ENCODE measurements at places on chromosomes 7 and 10.
A peak's percentile ranks its signal among the peaks of the same experiment; 100 is the strongest.

DNA sequence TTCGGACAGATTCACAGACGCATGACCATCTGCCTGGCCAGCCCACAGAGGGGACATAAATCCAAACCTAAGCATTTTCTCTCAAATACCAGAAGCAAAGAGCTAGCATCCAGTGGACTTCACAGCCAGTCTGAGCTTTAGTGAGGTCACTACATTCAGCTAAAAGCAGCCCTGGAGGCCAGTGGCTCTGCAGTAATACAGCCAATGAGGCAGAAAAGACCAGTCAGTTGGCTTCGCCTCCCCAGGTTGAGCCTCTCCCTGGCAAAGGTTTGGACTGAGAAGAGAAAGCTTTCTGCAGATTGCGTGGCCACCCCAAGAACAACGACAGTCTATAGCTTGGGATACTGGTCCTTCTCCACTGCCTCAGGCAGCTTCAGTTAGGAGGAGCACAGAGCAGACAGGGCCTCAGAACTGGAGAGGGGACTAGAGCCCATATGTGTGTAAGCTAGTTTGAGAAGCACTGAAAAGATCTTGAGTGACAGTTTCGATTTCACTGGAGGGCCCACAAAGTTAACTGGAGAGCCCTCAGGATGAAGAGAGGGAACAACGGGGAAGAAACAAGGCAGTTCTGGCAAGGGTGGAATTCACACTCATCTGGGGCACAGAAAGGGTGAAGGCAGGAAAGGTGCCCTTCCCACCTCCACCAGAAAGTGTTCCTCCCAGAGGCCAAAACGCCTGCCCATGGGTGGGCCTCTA is 3.8 kb downstream of the WDR91 start:
- no peak for DNase-seq

GRCh38 chr10:37992083-37992482 is 15.6 kb upstream of the ZNF25 start:
- no peak for DNase-seq

- no peak for DNase-seq
These were observed 5.8 kb upstream of the NCOA4 start for GRCh38 chr10:46035923-46036849.

GRCh38 chr7:32673275-32673983 is 178.1 kb downstream of the AVL9 start:
- no peak for DNase-seq

GRCh38 chr10:11551916-11552602 is 59.4 kb downstream of the USP6NL start:
- peak; percentile 93 for DNase-seq

- no peak for DNase-seq
These were observed 164.1 kb downstream of the PTEN start for GRCh38 chr10:88027570-88027969.

- DNase-seq, result no peak
These were observed 19.9 kb downstream of the FAM241B start for GRCh38 chr10:69649786-69650550.

DNA sequence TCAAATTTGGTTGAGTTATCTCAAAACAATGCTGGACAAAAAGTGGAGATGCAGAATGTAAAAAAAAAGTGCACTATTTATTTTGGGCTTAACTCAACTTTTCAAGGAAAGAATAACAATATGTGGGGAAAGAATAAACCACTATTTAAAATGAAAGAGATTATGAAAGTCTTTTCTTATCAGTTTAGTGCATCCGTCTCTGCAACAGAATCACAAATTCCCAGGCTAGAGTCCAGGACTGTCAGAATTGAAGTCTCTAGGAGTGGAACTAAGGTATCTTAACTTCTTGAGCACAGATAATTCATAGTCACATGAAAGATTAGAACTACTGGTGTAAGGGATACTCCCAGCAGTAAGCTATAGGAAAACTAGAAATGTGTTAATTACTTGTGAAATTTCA is 1200.3 kb upstream of the LRRN3 start:
- DNase-seq, result peak; percentile 2

DNA sequence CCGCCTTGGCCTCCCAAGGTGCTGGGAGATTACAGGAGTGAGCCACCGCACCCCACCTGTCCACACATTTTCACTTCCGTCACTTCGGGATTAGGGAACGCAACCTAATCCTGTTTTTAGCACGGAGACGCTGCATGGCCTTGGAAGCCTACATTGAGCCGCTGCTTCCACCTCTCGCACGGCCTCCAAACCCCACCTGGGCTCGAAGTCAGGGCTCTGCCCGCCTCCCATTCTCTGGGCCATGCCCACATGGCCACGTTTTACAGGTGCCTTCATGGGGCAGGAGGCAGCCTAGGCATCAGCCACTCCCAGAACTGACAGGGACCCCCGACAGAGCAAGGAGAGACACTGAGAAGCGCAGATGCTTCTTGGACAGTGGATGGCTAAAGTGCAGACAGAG is 100.6 kb downstream of the OAT start:
- DNase-seq, result no peak

GRCh38 chr10:124674768-124675222 is 69.4 kb downstream of the FAM53B start:
- no peak for DNase-seq

- DNase-seq, result no peak
These were observed 379.8 kb downstream of the GRID1 start for GRCh38 chr10:85986777-85987176.

DNA sequence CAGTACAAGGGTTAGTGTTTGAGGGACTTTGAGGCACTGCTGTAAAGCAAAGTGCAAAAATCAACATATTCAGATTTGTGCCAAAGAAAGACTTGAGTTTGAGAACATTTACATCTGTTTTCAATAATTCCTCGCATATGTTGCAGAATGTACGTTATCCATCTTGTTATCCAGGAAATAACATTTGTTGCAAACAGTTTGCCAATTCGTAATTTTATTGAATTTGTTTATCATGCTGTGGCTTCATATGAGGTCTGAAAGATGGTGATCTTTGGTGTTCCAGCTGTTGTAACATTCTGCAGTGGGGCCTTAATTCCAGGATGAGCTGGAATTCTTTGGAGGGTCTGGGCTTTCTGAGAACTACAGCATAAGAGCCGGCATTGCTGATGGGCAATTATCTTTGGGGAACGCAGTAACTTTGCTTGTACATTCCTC is 396.2 kb downstream of the LRMDA start:
- no peak for DNase-seq
